Activated CD4-positive, alpha-beta T cell treated with anti-CD3 and anti-CD28 coated beads for 24 hours (primary cell): ENCODE measurements at places on chromosomes 3 and 15.

DNA sequence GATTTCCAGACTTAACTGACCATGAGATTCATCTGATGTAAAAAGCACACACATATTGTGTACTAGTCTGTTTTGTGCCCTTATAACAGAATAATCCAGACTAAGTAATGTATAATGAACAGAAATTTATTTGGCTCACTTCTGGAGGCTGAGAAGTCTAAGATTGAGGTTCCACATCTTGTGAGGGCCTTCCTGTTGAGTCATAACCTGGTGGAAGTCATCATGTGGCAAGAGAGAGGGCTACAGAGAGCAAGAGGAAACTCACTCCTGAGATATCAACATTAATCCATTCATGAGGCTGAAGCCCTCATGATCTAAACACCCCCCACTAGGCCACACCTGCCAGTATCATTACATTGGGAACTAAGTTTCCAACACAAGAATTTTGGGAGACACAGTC is 977.6 kb downstream of the MCTP2 start:
- DNase-seq = no peak

- DNase-seq = no peak
Measured at GRCh38 chr3:86814918-86815655, 175.9 kb downstream of the VGLL3 start.

DNA sequence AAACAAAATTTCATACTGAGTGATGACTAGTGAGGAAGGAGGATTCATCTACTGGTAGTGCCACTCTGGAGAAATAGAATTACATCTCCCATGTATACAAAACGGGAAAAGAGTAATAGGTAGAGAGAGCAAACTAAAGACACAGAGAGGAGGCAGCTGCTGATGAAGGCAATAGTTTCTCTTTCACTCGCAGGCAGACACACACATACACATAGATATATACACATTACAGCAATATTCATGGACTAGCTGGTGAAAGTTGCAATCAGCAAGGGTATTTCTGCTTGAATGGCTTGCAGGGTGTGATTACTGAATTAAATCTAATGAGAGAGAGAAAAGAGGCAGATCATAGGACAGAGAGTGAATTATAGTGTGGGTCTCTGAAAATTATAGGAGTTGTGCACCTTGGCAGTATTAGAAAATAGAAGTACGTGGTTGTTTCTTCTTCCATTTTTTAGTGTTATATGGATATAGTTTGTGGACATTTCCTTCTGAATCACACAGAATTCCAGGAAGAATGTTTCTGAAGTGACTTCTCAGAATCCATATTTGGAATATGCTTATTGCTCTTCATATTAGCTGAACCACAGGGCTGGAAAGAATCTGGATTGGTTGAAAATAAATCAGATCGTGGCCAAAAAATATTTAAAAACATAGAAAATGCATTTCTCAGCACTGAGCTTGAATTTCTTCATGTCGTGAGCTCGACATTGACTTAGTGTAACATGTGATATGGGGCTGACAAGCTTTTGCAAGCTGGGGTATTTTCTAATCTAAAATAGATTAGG is 991.2 kb downstream of the TUSC7 start:
- DNase-seq = no peak

DNA sequence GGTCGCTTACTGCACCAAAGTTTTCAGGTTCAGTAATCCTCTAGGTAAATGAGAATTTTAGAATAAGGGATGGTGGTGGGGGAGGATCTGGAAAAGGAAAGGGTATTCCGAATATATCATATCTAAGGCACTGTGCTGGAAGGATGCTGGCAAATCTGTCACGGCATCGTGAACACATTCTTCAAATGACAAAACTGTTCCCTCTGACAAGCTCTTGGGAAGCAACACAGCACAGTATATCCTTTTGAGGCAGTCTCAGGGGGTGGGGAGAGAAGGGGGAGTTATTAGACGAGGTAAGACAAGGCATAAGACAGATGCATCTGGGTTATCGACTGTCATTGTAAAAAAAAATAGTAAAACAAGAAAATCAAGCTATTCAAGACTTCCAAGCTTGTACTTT is 289.6 kb upstream of the LRRN1 start:
- no peak for DNase-seq

DNA sequence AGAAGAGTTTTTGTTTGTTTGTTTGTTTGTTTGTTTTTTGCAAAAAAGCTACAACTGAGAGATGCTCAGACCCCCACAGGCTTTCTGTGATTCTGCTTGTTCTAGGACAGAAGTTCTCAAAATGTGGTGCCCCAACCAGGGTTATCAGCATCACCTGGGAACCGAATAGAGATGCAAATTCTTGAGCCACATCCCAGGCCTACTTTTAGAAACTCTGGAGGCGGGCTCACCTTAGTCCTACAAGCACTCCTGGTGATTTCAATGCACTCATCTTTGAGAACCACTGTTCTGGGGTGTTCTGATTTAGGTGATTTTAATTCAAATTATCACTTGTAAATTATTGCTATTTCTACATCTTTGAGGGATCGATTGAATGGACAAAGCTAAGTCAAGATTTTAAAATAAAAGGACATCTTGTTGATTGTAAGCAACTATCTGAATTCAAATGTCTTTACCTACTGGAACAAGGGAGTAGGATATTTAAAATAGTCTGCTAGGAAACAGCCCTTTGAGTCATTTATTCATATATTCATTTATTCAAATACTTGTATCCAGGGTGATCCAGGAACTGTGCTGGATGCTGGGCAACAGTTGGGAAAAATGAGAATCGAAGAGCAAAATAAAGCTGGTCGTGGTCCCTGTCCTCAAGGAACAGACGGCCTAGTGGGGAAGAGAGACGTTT is 44.7 kb upstream of the CADPS start:
- no peak for DNase-seq

DNA sequence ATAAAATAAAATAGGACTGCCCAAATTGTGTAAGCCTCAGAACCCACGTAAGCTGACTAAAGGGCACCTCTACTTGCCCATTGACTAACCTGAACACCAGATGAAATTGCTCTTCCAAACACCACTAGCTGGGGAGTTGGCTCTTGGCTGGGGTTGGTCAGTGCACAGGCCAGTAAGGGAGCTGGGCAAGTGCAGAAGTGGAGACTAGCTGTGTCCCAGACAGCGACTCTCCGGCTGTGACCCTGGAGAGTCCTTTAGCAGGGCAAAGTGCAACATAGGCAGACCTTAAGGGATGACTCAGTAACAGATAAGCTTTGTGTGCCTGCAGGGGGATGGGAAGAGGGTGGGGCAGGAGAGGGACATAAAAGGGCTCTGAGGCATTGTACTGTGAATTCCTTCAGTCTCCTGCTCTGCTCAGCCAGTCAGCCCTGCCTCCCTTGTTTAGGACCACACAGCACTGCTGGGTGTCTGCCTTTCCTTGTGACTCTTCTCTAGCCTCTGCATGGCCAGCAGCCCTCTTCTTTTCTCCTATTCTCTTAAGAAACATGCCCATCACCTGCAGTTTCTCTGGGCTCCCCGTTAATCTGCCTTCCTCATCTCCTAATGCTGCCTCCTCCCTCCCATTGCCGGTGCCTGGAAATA is 13.2 kb downstream of the NR1I2 start:
- no peak for DNase-seq

DNA sequence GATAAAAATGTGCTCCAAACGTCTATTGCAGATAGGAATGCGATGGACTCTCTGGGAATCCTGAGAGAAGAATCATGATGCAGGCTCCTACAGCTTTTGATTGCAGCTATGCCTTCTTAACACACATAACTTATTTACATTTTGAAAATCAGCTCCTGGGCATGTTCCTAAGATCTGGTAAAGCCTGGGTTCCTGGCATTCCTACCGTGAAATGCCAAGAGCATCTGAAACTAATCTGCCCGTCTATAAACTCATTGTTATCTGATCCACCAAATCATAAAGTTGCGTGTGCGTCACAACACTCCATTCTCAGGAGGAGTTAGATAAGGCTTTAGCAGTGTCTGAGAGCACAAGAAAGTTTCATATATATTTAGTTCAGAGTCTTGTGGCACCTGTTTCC is 79.0 kb upstream of the VGLL3 start:
- DNase-seq = no peak
